ENCODE measurements at places on chromosomes 16 and 17. TPM values are rescaled to one million over a fixed set of nuclear protein-coding genes. Genes with fewer than 3 reads are reported as not detected.

Gene CES4A
- total RNA-seq, result 1.1 TPM

Gene TCAP
- total RNA-seq, result 0.34 TPM

Gene HLF
- total RNA-seq, result 0.09 TPM

Gene EVI2B
- total RNA-seq, result 0.16 TPM

Gene CLEC19A
- not detected for total RNA-seq

Gene SLC4A1
- total RNA-seq, result not detected

Gene ASPSCR1
- 26.6 TPM for total RNA-seq

Gene EFNB3
- total RNA-seq, result 0.95 TPM

Gene PLLP
- total RNA-seq, result 0.16 TPM

Gene KRTAP1-1
- not detected for total RNA-seq

Gene TP53TG3
- total RNA-seq, result not detected

Gene TMEM88
- 0.16 TPM for total RNA-seq

Gene SHBG
- 0.47 TPM for total RNA-seq

Gene FAM20A
- 11.2 TPM for total RNA-seq

Gene DYNLRB2
- 0.32 TPM for total RNA-seq

Gene TBC1D3G
- total RNA-seq, result not detected

Gene PKMYT1
- total RNA-seq, result not detected

Gene SLC13A2
- total RNA-seq, result not detected

Gene KRTAP3-1
- not detected for total RNA-seq

Gene ZP2
- total RNA-seq, result not detected

Gene FLCN
- total RNA-seq, result 67.0 TPM

Gene ACSM2A
- total RNA-seq, result not detected

Gene CD19
- not detected for total RNA-seq

Gene C17orf78
- total RNA-seq, result not detected

Gene SLC5A11
- total RNA-seq, result not detected

Gene TP53TG3C
- not detected for total RNA-seq

Gene MPP2
- total RNA-seq, result 3.6 TPM

Gene CCL4L2
- not detected for total RNA-seq

Gene SALL1
- 0.16 TPM for total RNA-seq

Gene CHST5
- not detected for total RNA-seq

Gene CCL8
- not detected for total RNA-seq

Gene MT4
- not detected for total RNA-seq

Gene RNF112
- 0.34 TPM for total RNA-seq

Gene WFDC1
- 0.17 TPM for total RNA-seq

Gene RNF157
- 0.32 TPM for total RNA-seq

Gene CPNE7
- 9.2 TPM for total RNA-seq

Gene NOG
- under 0.01 TPM for total RNA-seq

Gene TPSD1
- not detected for total RNA-seq

Gene KRT40
- not detected for total RNA-seq

Gene DBF4B
- 2.7 TPM for total RNA-seq

Gene SERPINF2
- total RNA-seq, result 0.17 TPM

Gene PRSS8
- 0.09 TPM for total RNA-seq

Gene FBXO39
- total RNA-seq, result 0.09 TPM

Gene NPIPB2
- 4.6 TPM for total RNA-seq

Gene OTOA
- under 0.01 TPM for total RNA-seq

Gene MIS12
- 5.8 TPM for total RNA-seq

Gene LRRC46
- not detected for total RNA-seq

Gene NGFR
- 0.26 TPM for total RNA-seq

Gene APOBR
- not detected for total RNA-seq

Gene CYGB
- 86.2 TPM for total RNA-seq

Gene GPR139
- not detected for total RNA-seq

Gene LGALS9B
- total RNA-seq, result not detected

Data from bronchial smooth muscle cell (primary cell).